HT1080 (cell line): ENCODE measurements at places on chromosomes 4 and X.

DNA sequence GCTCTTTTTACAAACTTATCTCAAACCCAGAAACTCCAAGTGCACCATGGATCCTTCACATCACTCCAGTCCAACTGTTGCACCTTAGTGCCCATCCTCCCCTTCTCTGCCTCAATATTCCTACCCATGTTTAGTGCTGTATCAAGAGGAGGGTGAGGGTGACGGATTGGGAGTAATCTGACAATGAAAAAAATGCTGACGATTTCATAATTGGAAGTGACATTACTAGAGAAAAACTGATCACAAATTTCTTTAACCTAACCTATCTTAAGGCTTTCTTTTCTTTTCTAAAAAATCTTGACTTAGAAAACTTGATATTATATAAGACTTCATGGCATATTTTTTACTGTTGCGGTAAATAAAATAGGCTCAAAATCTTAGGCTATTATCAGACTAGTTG, 1.5 kb upstream of the DCAF12L2 start:
- no peak for DNase-seq

DNA sequence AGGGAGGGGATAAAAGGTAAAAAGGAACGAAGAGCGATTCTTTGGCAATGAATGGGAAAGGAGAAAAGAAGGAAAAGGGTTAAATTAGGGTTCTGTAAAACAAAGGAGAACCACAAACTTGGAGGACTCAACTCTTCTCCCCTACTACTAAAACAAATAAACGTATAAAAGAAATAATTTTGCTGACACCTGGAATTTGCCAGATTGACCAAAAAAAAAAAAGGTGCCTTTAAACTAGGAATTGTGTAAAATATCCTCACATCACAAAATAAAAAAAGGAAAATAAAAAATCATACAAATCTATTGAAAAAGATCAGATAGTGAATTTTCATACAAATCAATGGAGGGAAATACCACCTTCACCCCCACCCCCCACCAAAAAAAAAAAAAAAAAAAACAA, 129.3 kb downstream of the BMPR1B start:
- DNase-seq: no peak

GRCh38 chr4:19927381-19927780, 324.3 kb upstream of the SLIT2 start:
- peak; percentile 24 for DNase-seq

GRCh38 chr4:184959309-184959708, 59.0 kb upstream of the HELT start:
- DNase-seq: no peak

DNA sequence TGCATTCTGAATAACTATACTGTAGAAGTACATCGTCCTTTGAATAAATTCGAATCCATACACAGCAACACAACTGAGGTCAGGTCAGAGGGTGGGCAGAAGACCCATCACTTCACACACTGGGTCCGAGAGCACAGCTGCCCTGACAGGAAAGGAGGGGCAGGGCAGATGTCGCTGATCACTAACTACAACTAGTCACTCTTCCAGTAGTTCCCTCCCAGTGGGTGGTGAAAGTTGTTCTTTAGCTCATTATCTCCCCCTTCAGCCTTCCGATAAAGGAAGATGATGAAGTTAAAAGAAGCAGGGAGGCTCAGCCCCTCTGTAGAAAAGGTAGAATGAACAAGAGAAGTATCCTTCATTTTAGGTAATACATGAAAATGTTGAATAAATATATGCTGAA, 278.9 kb downstream of the INPP4B start:
- DNase-seq: no peak

- DNase-seq: no peak
These were observed 14.8 kb downstream of the STK32B start for GRCh38 chr4:5066101-5066500.

GRCh38 chr4:40289366-40290188, 45.6 kb upstream of the CHRNA9 start:
- peak; percentile 67 for DNase-seq
